ENCODE measurements at places on chromosomes 6 and 20. TPM values are rescaled to one million over a fixed set of nuclear protein-coding genes. Genes with fewer than 3 reads are reported as not detected.

DNA sequence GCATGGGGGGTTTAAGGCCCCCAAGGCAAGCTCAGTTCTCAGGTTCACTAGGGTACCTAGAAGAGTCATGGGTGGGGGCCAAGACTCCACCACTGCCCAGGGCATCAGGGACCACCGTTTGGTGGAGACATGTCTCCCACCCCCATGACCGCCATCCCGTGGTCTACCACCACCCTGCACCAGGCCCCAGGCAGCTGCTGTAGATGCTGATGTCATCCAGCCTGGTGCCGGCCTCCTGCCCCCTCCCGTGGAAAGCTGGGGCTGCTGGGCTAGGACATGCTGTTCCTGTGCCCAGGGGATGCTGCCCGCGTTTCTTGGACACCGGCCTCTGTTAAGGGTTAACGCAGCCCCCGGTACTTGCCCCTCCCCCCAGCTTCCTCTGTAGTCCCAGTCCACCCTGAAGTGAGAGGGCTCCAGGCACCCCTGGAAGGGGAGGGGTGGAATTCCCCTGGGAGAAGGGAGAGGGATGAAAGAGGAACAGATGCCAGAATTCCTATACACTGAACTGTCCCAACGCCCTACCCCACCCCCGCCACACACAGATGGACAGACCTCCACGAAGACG, 587 bp downstream of the IP6K3 start:
- no peak for DNase-seq

DNA sequence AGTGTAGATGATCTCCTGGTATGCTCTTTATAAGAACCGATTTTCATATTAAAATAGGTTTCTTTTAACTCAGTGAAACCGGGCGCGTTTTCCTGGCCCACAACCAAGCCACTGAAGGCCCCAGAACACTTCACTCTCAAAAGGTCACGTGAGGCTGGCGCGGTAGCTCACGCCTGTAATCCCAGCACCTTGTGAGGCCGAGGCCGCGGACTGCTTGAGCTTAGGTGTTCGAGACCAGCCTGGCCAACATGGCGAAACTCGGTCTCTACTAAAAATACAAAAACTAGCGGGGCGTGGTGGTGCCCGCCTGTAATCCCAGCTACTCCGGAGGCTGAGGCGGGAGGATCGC, 402 bp upstream of the TAF8 start:
- DNase-seq, result no peak

GRCh38 chr6:134061440-134061839, 9.0 kb upstream of the SLC2A12 start:
- DNase-seq, result no peak

DNA sequence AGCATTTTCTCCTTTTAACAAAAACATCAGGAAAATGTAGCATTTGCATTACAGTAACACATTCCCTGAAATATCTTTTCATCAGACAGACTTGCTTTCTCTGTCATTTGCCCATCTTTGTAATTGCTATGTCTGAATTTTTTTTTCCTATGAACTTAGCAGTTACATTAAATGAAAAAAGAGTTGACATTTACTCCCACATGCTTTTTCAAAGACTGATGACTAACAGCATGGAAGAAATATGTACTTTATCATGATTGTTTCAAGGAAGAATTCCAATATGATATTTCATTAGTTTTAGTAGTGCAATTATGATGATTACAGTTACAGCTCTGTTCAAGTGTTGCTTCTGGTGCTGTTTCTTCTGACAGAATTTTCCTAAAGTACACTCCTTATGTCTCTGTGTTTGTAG, 864.5 kb upstream of the MAN1A1 start:
- no peak for DNase-seq

GRCh38 chr6:146689806-146690205, 91.0 kb downstream of the ADGB start:
- no peak for DNase-seq

- no peak for DNase-seq
These were observed 83.9 kb downstream of the SOD2 start for GRCh38 chr6:159608961-159609651.

DNA sequence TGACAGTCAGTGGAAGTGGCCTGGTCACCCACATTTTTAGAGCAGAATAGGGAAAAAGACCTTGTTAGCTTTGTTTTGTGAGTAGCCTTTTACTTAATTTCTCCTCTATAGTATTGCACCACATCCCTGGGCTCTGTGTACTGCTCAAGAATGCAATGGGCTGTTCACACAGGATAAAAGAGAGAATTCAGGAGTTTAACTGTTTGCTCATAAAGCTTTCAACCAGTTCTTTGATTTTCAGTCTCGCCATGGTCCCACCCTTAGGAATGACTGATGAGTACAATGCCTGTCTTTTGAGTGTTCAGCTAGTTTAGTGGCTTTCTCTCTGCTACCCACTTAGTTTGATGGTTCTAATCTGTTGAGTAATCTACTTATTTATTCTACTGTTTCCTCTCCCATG, 129.7 kb downstream of the PLG start:
- no peak for DNase-seq

The LTB gene
- 19.3 TPM for total RNA-seq

DNA sequence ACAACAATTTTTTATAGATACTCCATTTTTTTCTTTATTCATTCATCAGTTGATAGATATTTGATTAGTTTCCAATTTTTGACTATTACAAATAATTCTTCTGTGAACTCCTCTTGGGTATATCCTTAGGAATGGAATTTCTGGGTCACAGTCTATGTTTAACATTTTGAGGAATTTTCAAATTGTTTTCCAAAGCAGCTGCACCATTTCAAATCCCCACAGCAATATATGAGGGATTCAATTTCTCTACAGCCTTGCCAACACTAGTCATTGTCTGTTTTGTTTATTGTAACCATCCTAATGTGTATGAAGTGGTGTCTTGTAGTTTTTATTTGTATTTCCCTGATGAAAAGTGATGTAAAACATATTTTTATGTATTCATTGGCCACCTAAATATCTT, 320.3 kb upstream of the DEFB112 start:
- no peak for DNase-seq

DNA sequence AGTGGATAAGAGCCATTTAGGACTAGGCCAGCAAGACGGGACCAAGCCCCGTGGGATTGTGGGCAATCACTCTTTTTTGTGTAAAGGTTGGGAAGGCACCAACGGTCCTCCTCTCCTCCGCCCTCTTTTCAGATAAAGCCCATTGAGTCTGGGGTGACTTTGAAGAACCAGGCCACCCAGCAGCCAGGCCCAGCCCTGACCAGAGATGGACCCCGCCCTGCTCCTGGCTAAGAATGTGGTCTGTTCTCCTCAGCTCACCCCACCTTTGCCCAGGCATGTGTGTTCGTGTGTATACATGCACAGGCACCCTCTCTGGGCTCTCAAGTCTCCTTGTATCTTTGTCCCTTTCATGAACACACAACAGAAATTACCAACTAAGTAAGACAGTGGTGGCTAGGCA, 9.1 kb downstream of the SDC4 start:
- DNase-seq, result no peak

DNA sequence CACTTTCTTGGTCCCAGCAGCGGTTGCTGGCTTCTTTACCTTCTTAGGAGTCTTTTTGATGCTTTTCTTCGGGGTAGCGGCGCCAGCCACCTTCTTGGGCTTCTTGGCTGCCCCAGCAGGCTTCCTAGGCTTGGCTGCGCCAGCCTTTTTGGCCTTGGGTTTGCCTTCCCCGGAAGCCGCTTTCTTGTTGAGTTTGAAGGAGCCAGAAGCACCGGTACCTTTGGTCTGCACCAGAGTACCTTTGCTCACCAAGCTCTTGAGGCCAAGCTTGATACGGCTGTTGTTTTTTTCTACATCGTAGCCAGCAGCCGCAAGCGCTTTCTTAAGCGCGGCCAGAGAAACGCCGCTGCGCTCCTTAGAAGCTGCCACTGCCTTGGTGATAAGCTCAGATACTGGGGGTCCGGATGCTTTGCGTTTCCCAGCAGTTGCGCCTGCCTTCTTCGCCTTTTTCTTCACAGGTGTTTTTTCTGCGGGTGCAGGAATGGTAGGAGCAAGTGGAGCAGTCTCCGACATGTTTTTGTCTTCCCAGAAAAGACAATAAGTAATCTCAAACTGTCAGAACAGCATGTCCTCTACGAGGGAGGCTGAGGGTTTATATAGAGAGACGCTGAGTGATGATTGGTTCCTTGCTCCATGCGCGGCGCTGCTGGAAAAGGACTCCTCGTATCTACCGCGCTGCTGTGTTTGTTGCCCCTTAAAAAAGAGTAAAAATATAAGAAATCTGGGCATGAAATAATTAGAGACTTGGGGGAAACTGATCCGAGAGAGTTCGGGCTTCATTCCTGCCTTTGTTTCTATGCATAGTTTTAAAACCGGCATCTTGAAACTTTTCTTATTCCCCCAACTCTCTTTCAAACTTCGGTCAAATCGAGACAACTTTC, 130.3 kb upstream of the BTN3A2 start:
- DNase-seq, result no peak

The PDYN gene
- not detected for total RNA-seq

The EDN1 gene
- total RNA-seq, result 59.8 TPM

GRCh38 chr6:170112583-170112860, 178.4 kb downstream of the DLL1 start:
- no peak for DNase-seq

GRCh38 chr6:130848945-130849344, 21.7 kb downstream of the SMLR1 start:
- DNase-seq, result no peak

DNA sequence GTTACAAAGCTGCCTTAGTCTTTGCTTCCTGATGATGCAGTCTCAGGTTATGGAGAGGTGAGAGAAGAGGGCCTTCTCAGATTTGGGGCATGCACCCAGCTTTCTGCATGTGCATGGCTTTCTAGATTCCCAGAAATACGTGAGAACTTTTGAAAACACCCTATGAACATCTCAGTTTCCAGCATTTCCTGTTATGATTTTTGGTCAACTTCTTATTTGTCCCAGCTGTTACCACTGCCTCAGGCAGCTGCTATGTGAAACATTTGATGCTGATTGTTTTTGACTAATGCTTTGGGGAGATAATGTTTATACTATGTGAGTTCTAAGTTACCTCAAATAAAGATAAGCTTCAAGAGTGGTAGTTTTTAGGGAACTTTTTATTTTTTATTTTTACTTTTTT, 9.5 kb upstream of the SNAP25 start:
- no peak for DNase-seq

GRCh38 chr6:66900133-66901083, 1193.4 kb upstream of the EYS start:
- DNase-seq, result no peak

The TFAP2B gene
- total RNA-seq, result 0.14 TPM

DNA sequence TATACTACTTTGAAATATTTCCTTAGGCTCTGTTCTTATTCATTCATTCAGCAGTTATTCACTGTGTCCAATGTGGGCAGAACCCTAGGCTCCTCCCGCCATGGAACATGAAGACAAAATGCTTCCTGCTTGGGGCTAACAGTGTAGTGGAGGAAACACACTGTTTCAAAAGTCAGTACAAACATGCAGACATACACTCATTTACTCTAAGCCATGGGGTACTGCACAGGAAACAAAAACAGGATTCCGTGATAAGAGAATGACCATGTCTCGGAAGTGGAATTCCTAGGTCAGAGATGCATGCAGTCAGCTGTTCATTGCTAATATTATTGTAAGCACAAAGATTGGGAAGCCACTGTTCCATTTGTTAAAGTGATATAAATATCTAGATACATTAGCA, 18.4 kb upstream of the FAM209A start:
- DNase-seq, result no peak

GRCh38 chr20:8449123-8449522, 317.1 kb downstream of the PLCB1 start:
- DNase-seq, result no peak

DNA sequence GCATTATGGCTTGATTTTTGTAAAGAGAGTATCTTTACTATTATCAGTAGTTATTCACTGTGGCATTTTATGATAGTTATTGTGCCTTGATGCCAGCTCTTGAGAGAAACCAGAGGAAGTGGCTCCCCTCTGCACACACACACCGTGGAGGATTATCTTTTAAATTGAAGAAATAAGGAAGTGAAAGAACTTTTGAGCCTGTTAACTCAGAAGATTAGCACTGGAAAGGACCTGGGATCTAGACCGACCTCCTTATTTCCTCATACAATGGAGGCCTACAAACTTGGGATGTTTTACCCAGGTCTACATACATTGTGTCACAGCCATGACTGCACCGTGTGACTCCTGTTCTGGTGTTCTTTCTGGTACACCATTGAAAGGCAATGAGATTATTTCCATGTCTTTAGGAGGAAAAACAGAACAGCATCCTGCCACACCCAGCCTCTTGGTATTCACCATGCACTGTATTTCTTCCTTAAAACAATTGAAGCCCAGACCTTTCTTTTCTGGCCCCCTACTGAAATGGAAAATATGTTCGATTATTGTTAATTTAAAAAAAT, 40.6 kb downstream of the HECA start:
- DNase-seq, result no peak

DNA sequence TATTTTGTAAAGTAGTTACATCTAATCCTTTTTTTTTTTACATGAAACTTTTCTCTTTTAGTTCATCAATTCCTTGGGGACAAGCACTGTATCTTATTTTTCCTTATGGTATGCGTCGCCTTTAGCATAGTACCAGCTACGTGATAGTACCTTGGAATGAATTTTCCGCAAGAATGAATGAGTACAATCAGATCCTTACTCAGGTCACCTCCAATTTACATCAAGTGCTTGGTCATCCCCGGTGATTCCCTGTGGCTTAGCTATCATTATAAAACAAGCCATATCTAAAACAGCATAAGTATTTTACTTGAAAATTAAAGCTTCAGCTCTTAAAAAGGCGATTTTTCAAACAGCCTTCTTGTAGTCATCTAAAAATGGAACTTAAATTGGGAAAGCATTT, 680.4 kb upstream of the MAP3K7 start:
- DNase-seq, result no peak

The COL9A1 gene
- total RNA-seq, result not detected

DNA sequence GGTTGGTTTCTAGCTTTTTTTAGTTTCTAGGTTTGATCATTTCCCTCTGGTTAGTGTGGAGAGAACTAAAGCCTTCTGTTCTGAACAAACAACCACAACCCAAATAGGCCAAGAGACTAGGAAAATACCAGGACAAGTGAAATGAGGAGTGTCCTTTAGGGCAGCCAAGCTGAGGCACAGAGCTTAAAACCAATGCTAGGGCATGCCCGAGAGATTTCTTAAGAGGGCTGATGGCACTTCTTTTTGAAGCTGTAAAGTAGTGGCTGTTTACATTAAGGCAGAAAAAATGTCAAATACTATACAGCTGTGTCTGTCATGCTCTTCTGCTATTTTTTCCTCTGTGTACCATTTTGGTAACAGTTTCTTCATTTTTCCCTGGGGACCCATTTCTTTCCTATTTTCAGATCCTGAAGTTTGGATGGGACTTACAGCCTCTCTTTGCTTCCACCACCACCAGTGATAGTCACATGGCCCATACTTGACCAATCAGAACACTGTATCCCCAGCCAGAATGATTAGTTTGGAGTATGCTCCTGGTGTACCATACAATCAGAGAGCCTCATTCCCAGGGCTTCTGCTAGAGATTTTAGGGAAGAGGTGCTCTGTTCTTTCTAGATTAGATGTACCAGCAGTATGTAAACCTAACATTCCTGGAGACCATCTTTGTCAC, 154.4 kb downstream of the BMP2 start:
- DNase-seq, result no peak

The PCK1 gene
- not detected for total RNA-seq

- no peak for DNase-seq
These were observed 38.0 kb upstream of the POU5F1 start for GRCh38 chr6:31208506-31208905.

The TRIM40 gene
- not detected for total RNA-seq

Measured in kidney epithelial cell (primary cell).